Stimulated activated CD8-positive, alpha-beta memory T cell treated with anti-CD3 and anti-CD28 coated beads, Interleukin-4, amount 100 ng/mL, for 4 hours (primary cell): ENCODE measurements at places on chromosomes 4 and X.

DNA sequence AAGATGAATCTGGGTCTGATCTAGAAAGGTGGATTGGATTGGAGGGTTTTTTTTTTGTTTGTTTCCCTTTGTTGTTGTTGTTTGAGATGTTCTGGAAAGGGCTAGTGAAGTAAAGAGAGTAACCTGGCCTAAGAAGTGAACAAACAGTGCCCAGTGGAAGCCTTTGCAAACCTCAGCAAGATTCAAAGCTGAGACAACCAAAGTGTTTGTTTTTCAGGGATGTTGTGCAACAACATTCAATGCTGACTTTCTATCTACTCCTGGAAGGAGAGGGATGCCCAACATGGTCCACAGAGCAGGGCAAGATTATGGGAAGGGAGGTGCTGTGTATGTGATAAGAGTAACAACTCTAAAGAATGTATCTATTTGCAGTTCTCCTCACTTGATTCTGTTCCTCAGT, 11.3 kb downstream of the BEX1 start:
- DNase-seq, result no peak

GRCh38 chr4:52751487-52751911, 274 bp upstream of the ERVMER34-1 start:
- no peak for DNase-seq

DNA sequence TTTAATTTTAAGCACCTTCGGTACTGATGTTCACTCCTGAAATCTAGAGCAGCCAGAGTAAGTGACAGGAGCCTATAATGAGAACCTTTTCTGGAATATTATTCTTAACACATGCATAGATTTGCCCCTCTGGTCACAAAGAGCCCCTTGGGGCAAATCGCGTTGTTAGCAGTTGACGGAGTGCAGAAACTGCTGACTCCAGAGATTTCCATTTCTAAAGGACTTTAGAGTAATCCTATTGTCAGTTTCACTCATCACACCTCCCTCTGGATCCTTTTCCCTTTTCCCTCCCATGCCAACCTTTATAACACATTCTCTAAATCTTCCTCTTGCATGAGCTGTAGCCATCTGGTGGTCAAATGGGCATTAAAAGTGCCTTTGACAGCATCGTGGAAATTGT, 264.9 kb upstream of the PRPS2 start:
- no peak for DNase-seq

DNA sequence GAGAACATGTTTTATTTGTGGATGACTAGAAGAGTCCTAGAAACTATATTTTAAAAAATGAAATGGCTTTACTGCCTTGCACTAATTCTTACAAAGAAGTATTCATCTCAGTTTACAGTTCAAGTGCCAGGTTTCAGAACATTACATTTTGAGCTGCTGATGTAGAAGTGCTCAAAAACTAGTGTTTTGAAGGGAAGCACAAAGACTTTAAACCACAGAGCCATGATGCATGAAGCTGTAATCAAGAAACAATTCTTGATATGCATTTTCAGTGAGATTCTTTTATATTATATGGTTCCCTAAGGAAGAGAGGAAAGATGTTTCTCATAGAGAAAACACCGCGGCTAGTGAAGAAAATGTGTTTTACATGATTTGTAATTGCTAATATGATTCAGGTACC, 1163.0 kb downstream of the RAPGEF2 start:
- no peak for DNase-seq

- DNase-seq, result no peak
Measured at GRCh38 chr4:184165291-184165690, 52.4 kb downstream of the ENPP6 start.

GRCh38 chr4:150230561-150230960, 152.3 kb downstream of the DCLK2 start:
- no peak for DNase-seq

- DNase-seq, result no peak
Measured at GRCh38 chr4:66927937-66928336, 617.4 kb downstream of the CENPC start.

DNA sequence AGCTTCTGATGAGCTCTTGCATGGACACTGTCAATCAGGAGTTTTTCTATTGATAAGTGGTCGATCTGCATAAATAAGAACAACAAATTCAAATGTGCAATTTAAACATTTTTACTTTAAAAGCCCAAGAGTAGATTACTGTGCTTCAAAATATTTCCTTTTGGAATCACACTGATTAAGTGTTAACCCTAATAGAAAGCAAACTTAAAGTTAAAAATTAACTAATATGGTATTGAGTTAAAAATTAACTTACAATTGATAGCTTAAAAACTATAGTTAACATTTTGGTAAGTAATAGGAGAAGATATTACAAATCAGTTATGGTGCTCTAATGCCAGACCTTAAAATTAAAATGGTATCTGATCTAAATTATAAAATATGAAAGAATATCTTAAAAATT, 25.9 kb downstream of the MED14 start:
- DNase-seq, result no peak

DNA sequence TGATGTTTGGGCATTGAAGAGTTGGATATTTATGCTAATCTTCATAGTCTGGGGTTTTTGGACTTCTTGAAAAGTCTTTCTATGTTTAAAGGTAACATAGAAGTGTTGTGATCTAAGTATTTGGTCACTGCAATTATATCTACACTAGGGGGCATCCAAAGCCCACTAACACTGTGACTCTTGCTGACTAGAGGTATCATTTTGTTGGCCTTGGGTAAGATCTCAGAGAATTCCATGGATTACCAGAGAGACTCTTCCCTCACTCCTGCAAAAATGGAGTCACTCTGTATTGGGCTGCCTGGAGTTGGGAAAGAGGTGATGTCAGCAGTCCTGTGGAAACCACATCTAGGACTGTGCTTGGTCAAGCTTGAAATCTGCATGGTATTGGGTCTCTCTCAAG, 1077.6 kb downstream of the FAM133A start:
- DNase-seq, result no peak

DNA sequence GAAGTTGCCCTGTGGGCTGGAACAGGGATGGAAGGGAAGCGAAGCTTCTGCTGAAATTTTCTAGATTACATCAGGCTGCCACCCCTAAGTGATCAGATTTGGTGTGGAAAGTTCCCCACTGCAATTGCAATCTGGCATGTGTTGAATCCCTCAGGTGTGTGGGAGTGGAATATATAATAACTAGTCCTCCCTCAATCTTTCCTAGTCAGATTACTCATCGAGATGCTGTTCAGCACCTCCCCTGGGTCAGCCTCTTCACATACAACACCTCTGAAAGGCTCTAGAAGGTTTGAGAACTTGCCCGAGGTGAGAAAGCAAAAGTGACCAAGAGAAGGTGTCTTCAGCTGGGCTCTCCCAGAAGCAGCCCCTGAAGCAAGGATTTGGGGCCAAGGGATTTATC, 336.8 kb downstream of the BCOR start:
- DNase-seq, result no peak
